Fibroblast of skin of right biceps (primary cell): ENCODE measurements at places on chromosomes 3 and 15.

GRCh38 chr3:3194861-3195260 is 15.4 kb upstream of the CRBN start:
- DNase-seq: no peak

GRCh38 chr3:143849854-143850549 is 1.7 kb upstream of the SLC9A9 start:
- peak; percentile 85 for DNase-seq

GRCh38 chr3:46049093-46049492 is 21.8 kb upstream of the XCR1 start:
- DNase-seq: no peak

GRCh38 chr15:40098489-40099261 is 10.0 kb downstream of the BMF start:
- peak; percentile 97 for DNase-seq
